Stimulated activated CD4-positive, alpha-beta T cell treated with anti-CD3 and anti-CD28 coated beads, Interleukin-2, amount 100 ng/mL, for 24 hours (primary cell): ENCODE measurements at places on chromosomes 13 and 19.

DNA sequence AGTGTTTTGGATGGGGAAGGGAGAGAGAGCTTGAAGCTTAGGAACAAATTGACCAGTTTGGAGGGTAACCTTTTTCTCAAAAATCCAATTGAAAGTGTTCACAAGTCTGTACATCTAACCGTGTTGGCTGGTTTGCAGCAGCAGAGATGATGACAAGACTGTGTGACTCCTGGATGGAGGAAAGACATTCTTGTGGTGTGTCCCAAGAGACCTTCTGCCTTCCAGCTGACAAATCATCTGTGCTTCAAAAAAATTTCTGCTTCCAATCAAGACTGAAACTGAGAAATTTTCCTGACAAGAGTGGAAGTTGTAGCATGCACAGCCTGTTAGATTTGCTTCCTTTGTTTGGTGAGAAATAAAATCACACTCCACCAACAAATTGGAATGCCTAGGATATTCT is 56.2 kb downstream of the LACC1 start:
- no peak for DNase-seq

GRCh38 chr19:33731881-33732280 is 64.8 kb upstream of the KCTD15 start:
- no peak for DNase-seq

GRCh38 chr19:12786952-12787351 is 4.3 kb upstream of the JUNB start:
- DNase-seq: no peak

DNA sequence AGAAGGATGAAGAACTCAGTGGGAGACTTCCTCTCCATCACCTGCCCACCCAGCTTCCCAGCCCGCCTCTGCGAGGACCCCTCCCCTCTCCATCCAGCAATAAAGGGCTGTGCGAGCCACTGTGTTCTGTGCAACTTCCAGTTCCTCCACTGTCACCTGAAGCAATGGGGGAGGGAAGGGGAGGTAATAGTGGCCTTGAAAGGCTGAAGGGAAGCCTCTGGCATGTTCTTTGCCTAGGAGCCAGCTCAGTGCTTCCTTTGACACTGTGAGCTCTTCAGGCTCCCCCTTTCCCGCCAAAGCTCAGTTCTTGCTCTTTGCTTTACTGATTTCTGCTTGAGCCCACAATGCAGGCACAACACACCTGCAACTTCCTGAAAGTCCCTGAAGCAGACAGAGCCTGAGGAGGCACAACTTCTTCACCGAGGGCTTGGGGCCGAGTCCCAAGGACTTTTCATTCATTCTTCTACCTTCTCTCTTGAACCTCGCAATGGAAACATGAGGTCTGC is 73.2 kb upstream of the DOCK9 start:
- no peak for DNase-seq

DNA sequence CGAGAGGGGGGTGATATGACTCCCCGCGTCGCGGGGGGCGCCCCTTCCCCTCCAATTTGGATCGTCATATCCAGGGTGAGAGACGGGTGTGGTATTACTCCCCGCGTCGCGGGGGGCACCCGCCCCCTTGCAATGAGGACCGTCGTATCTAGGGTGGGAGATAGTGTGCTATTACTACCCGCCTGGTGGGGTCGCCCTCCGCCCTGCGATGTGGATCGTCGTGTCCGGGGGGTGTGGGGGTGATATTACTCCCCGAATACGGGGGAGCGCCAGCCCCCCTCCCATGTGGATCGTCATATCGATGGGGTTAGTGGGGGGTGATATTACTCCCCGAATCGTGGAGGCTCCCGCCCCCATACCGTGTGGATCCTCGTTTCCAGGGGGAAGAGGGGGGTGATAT is 29.2 kb upstream of the RGCC start:
- DNase-seq: peak; percentile 39

DNA sequence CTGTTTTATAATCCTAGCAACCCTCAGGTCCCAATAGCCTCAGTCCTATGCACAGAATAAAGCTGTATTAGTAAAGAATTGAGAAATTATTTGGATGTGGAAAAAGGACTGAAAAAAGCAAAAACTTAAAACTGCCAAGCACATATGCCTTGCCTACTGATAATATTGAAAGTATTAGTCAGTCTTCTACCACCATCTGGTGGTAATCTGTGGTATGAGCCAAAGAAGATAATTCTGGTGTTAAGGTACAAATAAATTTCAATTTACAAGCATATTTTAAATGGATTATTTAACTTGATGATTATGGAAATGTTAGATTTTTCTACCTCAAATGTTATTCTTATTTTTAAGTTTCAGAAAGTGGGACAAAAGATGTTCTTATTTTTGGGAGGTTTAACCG is 460.3 kb upstream of the KLHL1 start:
- no peak for DNase-seq

DNA sequence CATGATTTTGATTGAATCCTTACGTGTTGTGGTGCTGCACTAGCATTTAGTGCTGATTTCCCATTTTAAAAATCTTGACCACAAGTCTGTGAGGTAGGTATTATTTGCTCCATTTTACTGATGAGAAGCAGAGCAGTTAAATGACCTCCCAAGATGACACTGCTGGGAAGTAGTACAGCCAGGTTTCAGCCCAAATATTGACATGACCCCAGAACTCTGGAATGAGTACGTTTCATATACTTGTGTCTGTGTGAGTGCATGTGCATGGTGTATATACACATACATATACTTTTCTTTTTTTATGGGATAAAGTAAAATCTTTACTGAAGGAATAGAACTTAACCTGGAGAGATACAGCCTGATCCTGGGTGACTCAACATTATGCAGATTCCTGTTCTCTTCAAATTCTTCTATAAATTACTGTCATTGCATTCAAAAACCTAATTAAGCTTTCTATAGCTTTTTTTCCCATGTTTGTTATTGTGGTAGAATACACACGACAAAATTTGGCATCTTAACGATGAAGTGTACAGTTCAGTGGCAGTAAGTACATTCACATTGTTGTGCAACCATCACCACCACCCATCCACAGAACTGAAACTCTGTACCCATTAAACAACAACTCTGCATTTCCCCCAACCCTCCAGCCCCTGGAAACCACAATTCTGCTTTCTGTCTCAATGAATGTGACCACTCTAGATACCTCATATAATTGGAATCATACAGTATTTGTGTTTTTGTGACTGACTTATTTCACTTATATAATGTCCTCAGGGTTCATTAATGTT is 311.9 kb downstream of the MTUS2 start:
- DNase-seq: no peak

DNA sequence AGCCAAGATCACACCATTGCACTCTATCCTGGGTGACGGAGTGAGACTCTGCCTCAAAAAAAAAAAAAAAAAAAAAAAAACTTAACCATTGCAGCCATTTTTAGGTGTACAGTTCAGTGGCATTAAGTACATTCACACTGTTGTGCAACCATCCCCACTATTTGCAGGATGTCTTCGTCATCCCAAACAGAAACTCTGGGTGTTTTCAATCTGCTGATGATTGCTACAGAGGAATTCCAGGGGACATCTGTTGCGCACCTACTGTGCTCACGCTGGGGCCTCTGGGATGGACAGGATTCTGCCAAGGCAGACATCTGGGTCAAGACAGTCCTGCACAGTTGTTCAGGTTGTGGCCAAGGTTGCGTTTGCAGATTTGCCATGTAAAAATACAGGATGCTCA is 2.4 kb upstream of the APOC4 start:
- no peak for DNase-seq

- DNase-seq: no peak
Measured at GRCh38 chr13:80131204-80131603, 209.7 kb downstream of the SPRY2 start.

DNA sequence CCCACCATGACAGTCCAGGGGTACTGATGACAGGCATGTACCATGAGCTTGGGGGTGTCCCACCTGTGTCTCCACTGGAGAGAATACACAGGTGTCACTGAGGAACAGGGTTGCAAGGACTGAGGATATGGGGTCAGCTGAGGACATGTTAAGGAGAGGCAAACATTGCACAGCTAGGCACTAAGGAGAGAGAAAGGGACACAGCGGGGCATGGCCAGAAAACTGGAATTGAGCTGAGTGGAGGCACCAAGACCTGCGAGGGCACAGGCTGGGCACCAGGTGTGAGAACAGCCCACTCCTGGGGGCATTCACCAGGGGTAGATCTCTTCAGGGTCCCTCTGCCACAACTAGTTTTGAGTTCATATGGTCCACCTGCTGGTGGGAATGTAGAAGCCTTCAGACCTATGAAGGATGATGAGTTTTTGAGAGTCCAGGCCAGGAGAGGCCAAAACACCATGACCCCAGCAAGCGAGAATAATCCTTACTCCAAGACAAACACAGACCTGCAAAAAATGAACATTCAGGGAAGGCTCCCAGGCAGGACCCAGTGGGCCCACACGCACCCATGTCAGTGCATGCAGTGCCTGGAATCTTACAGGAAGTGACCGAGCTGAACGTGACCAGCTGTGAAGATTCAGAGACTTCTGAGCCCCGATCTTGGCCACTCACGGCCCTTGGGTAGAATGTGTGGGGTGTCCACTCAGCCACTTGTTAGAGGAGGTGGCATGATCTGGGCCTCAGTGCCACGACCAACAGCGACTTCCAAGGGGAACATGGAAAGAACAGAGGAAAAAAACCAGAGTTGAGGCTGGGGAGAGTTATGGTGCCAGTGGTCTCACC is 1.4 kb upstream of the ZNF584 start:
- no peak for DNase-seq

GRCh38 chr19:18373892-18374629 is 11.9 kb upstream of the GDF15 start:
- peak; percentile 49 for DNase-seq

DNA sequence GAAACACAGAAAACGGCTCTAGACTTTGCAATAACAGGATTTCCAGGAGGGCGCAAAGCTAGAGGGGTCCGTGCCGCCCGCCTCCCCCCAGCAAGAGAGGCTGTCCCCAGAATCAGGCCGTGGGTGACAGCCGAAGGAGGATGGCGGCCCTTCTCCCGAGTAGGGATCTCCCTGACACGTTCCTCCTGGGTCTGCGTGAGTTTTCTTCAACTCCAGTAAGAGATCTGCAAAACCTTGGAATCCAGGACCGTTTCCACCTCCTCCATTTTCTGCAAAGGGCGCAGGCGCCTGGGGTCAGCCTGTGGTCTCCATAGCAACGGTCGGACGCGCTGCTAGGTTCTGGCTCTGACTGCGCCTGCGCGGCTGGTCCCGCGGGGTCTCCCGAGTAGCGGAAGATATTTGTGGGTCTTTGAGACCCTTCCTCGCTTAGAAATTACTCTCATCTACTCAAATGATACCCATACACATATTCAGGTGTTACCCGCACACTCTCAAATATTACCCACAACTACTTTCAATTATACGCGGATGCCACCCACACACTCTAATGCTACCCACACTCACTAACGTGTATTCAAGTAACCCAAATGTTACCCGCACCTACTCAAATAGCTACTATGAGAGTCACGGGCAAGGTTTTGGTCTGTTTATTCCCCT is 2.1 kb downstream of the PNMA8C start:
- peak; percentile 51 for DNase-seq

DNA sequence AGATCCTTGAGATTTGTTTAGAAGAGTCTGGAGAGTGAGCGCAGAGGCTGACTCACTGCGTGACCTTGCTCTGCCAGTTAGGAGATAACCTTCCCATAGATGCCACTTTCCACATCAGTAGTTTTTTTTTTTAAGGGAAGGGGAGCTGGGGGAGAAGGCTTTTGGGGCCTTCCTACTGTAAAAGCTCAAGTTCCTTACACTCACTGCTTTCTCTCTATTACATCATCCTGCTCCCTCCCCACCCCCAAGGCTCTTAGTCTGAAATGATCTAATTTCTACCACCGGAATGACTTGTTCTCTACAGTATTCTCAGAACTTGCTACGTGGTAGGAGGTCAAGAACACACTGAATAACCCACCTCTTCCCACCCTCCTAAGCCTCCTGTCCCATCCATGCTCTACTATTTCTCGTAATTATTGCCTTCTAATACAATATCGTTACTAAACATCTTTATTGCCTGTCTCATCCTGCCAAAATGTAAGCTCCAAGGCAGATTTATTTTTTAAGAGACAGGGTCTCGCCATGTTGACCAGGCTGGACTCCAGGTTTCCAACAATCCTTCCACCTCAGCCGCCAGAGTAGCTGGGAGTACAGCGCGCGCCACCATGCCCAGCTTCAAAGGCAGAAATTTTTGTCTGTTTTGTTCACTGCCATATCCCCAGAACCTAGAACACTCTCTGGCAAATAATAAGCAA is 1.2 kb downstream of the LONP1 start:
- DNase-seq: peak; percentile 75

GRCh38 chr13:94228763-94229162 is 250.7 kb downstream of the DCT start:
- DNase-seq: no peak

- no peak for DNase-seq
Measured at GRCh38 chr19:16019691-16020448, 56.4 kb upstream of the TPM4 start.

GRCh38 chr13:103903790-103904189 is 837.6 kb upstream of the SLC10A2 start:
- DNase-seq: no peak

DNA sequence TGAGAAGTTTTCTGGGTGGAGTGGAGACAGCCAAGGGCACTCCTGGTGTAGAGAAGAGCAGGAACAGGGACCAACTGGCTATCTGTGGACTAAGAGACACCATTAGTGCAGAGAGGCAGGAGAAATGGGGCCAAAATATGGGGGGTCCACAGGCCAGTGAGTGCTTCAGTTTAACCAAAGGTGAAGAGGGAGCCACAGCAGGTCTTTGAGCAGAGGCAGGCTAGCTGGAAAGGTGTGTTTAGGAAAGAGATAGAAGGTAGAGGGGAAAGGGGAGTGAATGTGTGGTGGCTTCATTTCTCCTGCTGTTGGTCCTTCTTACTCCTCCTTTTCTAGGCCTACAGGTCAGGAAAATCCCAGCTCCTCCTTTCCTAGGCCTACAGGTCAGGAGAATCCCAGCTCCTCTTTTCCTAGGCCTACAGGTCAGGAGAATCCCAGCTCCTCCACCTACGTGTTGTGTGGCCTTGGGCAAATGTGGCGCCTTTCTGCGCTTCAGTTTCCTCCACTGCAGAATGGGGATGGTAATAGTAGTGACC is 1.5 kb downstream of the TMEM238 start:
- no peak for DNase-seq

GRCh38 chr19:17511724-17512573 is 500 bp downstream of the PGLS start:
- peak; percentile 83 for DNase-seq

DNA sequence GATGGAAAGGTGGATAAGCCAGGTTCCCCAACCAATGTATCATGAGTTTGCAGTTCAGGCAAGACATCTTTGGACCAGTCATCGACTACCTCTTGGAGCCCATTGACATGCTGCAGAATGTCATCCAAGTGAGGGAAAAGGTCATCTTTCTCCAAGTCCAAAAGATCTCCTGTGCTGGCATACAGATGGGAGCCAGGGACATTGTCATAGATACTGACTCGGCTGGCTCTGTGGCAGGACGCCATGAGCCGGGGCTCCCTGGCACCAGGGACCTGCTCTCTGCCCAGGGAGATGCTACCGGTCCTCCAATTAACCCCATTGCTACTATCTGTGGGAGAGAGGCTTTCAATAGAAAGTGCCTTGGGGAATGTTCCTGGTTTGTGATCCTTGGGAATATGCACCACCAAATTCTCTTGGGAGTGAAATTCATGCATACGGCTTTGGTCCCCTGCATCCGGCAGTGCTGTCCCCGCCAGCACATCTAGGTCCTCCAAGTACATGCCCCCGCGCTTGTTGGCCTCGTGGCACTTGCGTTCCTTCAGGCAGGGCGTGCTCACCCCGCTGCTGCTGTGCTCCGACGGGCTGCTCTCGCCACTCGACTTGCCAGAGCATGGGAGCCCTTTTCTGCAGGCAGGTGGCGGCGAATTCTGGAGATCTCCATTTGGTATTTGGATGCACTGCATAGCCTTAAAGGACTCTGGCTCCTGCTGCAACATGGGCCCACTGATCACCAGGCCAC is 113.0 kb downstream of the KL start:
- no peak for DNase-seq
